ENCODE measurements at places on chromosomes 4 and X.

DNA sequence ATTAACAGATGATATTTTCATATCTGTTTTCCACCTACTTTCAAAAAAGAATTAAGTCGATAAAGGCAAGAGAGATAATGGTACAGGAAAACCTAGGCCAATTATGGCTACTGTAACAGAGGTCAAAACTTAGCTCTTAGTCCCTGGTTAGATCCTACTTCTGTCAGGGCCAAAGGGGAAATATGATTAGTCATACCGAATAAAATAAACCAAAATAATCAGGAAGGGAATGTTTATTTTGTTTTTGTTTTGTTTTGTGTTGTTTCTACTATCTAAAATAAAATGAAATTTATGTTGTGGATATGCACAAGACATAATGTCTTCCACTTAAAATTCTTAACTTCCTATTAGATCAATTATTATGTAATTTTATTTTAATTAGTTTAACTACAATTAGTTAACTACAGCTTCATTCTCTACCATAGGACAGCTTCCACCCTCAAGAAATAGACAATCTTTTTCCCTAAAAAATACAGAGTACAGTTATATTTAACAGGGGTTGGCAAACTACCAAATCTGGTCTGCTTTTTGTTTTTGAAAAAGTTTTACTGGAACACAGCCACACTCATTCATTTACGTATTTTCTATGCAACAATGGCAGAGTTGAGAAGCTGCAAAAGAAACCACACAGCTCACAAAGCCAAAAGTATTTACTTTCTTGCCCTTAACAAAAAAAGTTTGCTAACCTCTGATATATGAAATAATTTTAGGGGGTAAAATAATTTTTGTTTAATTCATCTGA is 25.4 kb downstream of the TMEM47 start:
- no peak for DNase-seq

- no peak for DNase-seq
Measured at GRCh38 chr4:23945451-23946017, 55.7 kb upstream of the PPARGC1A start.

- DNase-seq = no peak
Measured at GRCh38 chr4:168598191-168598590, 101.3 kb downstream of the PALLD start.

- DNase-seq = no peak
Measured at GRCh38 chr4:7263166-7263565, 70.8 kb downstream of the SORCS2 start.

- no peak for DNase-seq
Measured at GRCh38 chr4:24476282-24476681, 108.1 kb downstream of the DHX15 start.

- DNase-seq = no peak
Measured at GRCh38 chrX:1597345-1598020, 6.1 kb downstream of the AKAP17A start.

- DNase-seq = no peak
Measured at GRCh38 chr4:153512952-153513500, 46.9 kb downstream of the TMEM131L start.

DNA sequence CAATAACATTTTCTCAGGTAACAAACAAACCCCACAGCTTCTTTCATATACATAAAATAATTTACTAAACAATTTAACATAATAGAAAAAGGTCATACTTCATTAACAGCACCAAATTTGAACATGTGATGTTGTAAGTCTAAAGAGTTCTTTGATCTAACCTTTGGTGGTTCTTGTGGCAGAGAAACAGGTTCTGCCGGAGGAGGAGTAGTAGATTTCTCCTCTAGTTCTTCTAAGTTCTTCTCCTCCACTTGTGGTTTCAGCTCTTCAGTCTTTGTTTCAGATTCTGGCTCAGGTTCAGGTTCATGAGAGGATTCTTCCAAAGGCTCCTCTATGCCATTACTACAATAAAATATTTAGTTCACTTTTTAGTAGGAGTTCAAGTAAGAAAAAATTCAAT is 18.3 kb downstream of the G3BP2 start:
- no peak for DNase-seq

- DNase-seq = no peak
Measured at GRCh38 chrX:38654302-38654701, 93.0 kb downstream of the TSPAN7 start.

GRCh38 chr4:175290401-175290800 is 372.2 kb downstream of the ADAM29 start:
- no peak for DNase-seq

GRCh38 chr4:101331017-101331416 is 16.3 kb downstream of the PPP3CA start:
- DNase-seq = no peak

DNA sequence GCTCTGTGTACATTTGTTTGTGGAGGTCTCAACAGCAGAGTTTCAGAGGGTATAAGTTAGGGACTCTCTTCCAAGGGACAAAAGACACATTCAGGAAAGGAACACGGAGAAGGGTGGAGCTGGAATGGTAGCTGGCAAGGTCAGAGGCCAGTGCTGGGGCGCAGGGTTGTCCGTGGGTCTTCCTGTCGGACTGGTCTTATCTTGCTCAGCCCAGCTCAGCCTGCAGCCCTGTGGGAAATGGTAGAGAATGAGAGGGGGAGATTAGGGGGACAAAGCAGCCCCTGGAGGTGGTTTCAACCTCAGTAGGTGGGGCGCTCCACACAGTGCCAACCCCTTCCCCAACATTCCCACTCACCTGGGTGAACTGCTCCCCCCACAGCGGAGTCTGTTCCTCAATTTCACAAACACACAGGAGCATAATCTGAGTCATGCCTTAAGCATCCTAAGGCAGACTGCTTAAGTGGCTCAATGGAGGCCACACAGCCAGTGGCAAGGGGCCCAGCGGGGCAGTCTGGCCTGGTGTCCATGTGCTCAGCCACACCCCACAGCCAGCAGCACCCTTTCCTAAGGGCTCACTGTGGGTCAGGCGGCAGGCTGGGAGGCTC is 6.9 kb upstream of the HDAC6 start:
- DNase-seq = no peak

DNA sequence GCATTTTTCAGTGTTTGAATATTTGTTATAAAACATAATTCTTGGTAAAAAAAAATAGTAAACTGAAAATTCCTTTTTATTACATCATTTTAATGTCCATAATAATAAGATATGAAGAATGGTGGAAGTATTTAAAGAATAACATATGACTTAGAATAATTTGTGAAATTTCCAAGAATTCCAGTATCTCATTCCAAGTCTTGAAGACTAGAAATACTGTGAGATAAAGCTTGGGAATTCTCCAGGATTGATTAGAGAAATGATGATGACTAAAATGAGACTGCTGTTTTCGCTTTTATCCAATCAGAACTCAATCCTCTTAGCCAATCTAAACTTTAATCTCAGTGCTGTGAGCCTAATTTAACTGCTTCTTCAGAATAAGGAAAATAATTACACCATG is 184.2 kb upstream of the HCCS start:
- DNase-seq = no peak

All from activated T-cell treated with anti-CD3 and anti-CD28 coated beads for 24 hours (primary cell).